ENCODE measurements at places on chromosomes 12 and 14.

- no peak for DNase-seq
These were observed 589.3 kb downstream of the SOX5 start for GRCh38 chr12:23359975-23360701.

GRCh38 chr14:31945701-31946100 lies 131.4 kb upstream of the ARHGAP5 start:
- no peak for DNase-seq

GRCh38 chr12:107368586-107368985 lies 275.2 kb upstream of the CRY1 start:
- no peak for DNase-seq

GRCh38 chr14:33951183-33951840 lies 438 bp upstream of the EGLN3 start:
- no peak for DNase-seq

- DNase-seq: no peak
These were observed 12.3 kb upstream of the GLT1D1 start for GRCh38 chr12:128840862-128841468.

DNA sequence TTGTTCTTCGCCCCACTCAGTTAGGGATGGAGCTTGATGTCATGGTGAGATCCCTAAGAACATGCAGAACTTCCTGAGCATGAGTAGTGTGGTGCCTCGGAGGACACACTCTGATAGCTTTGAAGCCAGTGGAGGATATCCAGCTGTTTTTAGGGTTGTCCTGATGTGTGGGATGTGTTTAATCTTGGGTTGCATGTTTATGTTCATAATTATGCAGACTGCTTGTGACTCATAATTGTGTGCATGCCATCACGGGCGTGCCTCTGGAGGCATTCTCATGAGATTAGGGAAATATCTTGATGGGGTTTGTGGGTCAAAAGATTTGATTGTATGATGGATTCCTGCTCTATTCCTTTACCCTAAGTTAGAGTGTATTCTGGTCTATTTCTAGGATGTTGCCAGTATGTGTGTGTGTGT lies 267.4 kb upstream of the PELI2 start:
- no peak for DNase-seq

DNA sequence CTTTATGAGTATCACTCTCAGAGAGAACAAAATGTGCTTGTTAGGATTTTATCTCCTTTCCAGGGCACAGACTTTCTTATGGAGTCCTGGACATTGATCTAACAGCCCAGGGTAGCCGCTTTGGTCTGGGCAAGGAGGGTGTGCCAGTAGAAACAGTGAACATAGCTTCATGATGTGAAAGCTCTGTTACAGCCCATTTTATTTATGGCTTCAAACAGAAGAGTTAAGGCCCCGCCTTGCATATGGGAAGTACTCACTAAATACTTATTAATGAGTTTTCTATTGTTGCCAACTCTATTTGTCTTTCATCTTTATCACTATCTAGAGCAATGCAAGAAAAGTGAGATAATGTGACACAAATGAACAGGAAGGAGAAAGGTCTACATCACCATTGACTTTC lies 200.5 kb downstream of the NTF3 start:
- DNase-seq: no peak

- DNase-seq: no peak
These were observed 108.6 kb downstream of the PAH start for GRCh38 chr12:102808412-102808811.

GRCh38 chr14:36514278-36515104 lies 5.5 kb downstream of the NKX2-1 start:
- DNase-seq: no peak

GRCh38 chr14:101879529-101880336 lies 84.6 kb upstream of the DYNC1H1 start:
- no peak for DNase-seq

- no peak for DNase-seq
These were observed 322.8 kb upstream of the PRICKLE1 start for GRCh38 chr12:42912367-42912766.

DNA sequence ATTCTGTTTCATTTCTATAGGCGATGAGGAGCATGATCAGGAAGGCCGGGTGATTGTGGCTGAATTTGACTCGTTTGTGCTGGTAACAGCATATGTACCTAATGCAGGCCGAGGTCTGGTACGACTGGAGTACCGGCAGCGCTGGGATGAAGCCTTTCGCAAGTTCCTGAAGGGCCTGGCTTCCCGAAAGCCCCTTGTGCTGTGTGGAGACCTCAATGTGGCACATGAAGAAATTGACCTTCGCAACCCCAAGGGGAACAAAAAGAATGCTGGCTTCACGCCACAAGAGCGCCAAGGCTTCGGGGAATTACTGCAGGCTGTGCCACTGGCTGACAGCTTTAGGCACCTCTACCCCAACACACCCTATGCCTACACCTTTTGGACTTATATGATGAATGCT lies 1.9 kb downstream of the APEX1 start:
- no peak for DNase-seq

- no peak for DNase-seq
These were observed at the start of gene DDN for GRCh38 chr12:48999371-49000131. Gene DDN (minus strand): TSS chr12:48999375. CDS start chr12:48999287, 88 bp downstream.

- no peak for DNase-seq
These were observed 29.1 kb downstream of the SYNE2 start for GRCh38 chr14:63881926-63882325.

- DNase-seq: no peak
These were observed 3.8 kb downstream of the DCN start for GRCh38 chr12:91178781-91179180.

DNA sequence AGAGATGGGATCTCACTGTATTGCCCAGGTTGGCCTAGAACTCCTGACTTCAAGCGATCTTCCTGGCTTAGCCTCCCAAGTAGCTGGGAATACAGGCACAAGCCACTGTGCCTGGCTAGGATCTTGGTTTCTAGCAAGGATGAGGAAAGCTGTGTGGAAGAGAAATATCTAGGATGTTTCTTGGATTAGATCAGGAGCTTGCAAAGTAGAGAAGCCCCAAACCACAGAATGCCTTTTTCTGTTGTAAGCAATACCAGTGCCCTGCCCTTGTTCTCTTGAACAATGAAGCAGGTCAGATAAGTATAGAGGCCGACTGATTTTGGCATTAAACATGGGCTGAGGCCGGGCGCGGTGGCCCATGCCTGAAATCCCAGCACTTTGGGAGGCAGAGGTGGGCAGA lies 44.3 kb upstream of the STRN3 start:
- DNase-seq: no peak

GRCh38 chr12:851343-851742 lies 98.2 kb downstream of the RAD52 start:
- no peak for DNase-seq

Data from epithelial cell of prostate (primary cell).